ENCODE measurements at places on chromosomes 5 and 9.
A peak's percentile ranks its signal among the peaks of the same experiment; 100 is the strongest.

DNA sequence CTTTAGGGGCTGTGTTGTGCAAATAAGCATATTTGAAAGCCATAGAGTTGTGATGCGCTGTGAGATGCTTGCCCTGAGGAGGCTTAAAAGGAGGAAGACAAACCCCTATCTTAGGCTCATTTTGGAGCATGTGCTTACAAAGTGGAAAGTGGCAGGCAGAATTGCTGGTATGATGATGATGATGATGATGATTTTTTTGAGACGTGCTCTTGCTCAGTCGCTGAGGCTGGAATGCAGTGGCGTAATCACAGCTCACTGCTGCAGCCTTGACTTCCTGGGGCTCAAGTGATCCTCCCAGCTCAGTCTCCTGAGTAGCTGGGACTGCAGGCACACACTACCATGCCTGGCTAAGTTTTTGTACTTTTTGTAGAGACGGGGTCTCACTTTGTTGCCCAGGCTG, 1.7 kb downstream of the CNOT8 start:
- H3K27me3 ChIP-seq, result no peaks in the 10 kb centered on the region
- peak overlapping the region; percentile 71 for H3K27ac ChIP-seq
- H3K36me3 ChIP-seq, result peaks cover 10% of the 10 kb centered on the region
- H3K4me3 ChIP-seq, result peak overlapping the region; percentile 31
- H3K4me1 ChIP-seq, result peaks cover 8% of the 10 kb centered on the region

- H3K27ac ChIP-seq, result no peak overlapping the region
- peaks cover 3% of the 10 kb centered on the region for H3K27me3 ChIP-seq
- DNase-seq, result no peak
- no peak overlapping the region for H3K4me3 ChIP-seq
- no peaks in the 10 kb centered on the region for H3K36me3 ChIP-seq
- no peaks in the 10 kb centered on the region for H3K4me1 ChIP-seq
Observed at GRCh38 chr5:168808051-168808616, 229.0 kb upstream of the PANK3 start.

DNA sequence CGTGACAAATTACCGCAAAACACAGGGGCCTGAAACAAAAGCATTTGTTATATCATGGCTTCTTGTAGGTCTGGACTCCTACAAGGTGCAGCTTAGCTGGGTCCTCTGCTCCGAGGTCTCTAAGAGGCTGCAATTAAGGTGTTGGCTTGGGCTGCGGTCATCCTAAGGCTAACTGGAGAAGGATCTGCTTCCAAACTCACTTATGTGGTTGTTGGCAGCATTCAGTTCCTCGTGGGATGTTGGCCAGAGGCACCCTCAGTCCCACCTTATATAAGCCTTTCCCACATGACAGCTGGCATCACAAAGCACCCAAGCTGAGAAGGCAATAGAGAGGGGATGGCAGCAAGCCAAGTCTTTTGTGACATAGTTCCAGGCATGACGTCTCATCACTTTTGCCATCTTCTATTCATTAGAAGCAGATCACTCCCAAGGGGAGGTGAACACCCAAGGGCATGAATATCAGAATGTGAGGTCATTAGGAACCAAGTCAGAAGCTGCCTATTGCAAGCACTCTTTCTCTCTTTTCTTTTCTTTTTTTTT, 47.9 kb upstream of the ZBTB43 start:
- H3K27ac ChIP-seq, result no peak overlapping the region
- peaks cover 67% of the 10 kb centered on the region for H3K27me3 ChIP-seq
- no peaks in the 10 kb centered on the region for H3K4me1 ChIP-seq
- no peaks in the 10 kb centered on the region for H3K36me3 ChIP-seq
- DNase-seq, result no peak

DNA sequence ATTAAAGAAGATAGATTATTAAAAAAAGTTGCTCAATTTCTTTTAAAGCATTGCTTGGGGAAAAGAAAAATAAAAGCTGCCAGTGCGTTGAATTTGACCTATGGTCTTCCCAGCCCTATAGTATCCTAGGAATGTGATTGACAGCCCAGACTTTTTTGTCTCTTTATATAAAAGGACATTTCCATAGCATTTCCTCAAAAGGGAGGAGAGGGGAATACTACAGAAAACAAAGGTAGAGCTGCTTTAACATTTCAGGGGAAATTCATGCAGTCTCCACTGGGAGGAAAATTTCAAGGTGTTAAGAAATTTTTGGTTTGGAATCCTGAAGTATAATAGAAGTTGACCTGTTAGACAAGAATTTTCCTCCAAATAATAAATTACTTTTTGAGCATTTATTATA, 17.9 kb upstream of the GPR151 start:
- no peak overlapping the region for H3K27ac ChIP-seq
- DNase-seq, result no peak
- H3K27me3 ChIP-seq, result no peaks in the 10 kb centered on the region
- no peaks in the 10 kb centered on the region for H3K4me1 ChIP-seq

DNA sequence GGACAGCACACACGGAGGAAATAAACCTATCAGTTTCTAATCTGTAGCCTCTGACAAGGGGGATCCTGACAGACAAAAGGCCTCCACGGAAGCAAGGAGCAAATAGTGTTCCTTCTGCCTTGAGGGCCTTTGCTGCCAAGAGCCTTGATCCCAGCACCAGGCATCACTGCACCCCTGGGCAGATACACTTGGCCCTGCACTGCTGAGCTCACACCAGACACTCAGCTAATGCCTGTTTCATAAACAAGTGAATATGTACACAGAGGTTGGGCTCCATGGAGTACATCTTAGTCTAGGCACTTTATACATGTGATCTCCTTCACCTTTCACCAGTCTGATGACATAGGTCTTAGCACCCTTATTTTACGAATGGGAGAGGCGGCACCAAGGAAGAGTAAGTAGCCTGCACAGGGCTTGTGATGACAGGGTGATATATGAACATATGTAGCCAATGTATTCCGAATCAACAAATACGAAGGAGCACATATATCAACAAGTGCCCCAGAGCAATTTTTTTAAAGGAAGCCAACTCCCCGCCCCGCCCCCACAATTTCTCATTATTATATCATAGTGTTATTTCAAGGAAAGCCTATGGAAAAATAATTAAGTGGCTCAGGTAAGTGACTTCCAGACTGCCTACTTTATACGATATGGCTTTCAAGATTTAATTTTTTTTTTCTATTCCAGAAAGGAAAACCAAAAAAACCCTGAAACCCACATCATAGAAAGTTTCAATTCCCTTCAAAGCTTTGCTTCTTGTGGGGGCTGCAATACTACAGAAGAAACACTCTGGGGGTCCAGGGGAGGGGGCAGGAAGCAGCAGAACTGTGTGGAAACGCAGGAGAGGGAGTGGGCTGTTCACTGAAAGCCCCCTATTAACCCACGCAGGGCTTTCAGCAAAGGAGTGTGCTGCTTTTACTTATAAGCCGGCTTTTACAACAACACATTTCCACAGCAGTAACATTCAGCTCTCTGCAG, 32.0 kb downstream of the CDC14B start:
- H3K27ac ChIP-seq, result no peak overlapping the region
- no peaks in the 10 kb centered on the region for H3K4me1 ChIP-seq
- DNase-seq, result no peak

DNA sequence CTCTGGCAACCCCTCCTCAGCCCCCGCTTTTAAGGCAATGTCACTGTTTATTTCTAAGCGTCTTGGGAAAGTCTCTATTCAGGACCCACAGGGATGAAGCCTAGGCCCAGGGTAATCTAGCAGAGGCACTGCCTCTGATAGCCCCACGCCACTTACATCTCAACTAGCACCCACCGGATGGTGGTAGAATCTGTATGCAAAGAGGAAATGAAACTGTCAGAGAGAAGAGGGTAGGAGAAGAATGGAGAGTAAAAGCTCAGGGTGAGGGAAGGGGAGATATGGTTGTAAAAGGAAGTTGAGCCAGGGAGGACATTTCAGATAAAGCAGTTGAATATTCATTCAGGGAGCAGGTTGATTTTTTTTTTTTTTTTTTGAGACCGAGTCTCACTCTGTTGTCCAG, 3.0 kb downstream of the FRRS1L start:
- peaks cover 32% of the 10 kb centered on the region for H3K27me3 ChIP-seq
- no peak overlapping the region for H3K27ac ChIP-seq
- H3K4me1 ChIP-seq, result peaks cover 3% of the 10 kb centered on the region
- no peaks in the 10 kb centered on the region for H3K36me3 ChIP-seq
- no peak overlapping the region for H3K4me3 ChIP-seq

- H3K27me3 ChIP-seq, result no peaks in the 10 kb centered on the region
- no peak overlapping the region for H3K4me3 ChIP-seq
- peak; percentile 67 for DNase-seq
- peaks cover 6% of the 10 kb centered on the region for H3K36me3 ChIP-seq
- H3K4me1 ChIP-seq, result no peaks in the 10 kb centered on the region
Observed at GRCh38 chr5:75412111-75412990, 75.3 kb downstream of the HMGCR start.

GRCh38 chr9:33273972-33274328, 9.1 kb downstream of the CHMP5 start:
- H3K27ac ChIP-seq, result no peak overlapping the region
- no peaks in the 10 kb centered on the region for H3K4me1 ChIP-seq
- H3K36me3 ChIP-seq, result peaks cover 19% of the 10 kb centered on the region
- H3K4me3 ChIP-seq, result no peak overlapping the region
- no peaks in the 10 kb centered on the region for H3K27me3 ChIP-seq

GRCh38 chr9:106761493-106761892, 101.5 kb upstream of the ZNF462 start:
- no peaks in the 10 kb centered on the region for H3K36me3 ChIP-seq
- DNase-seq, result no peak
- peaks cover 2% of the 10 kb centered on the region for H3K4me1 ChIP-seq

GRCh38 chr5:139012176-139012575, 137.0 kb upstream of the LRRTM2 start:
- peaks cover 3% of the 10 kb centered on the region for H3K36me3 ChIP-seq
- DNase-seq, result no peak
- no peak overlapping the region for H3K27ac ChIP-seq
- no peaks in the 10 kb centered on the region for H3K4me1 ChIP-seq
- H3K4me3 ChIP-seq, result no peak overlapping the region
- H3K27me3 ChIP-seq, result no peaks in the 10 kb centered on the region

DNA sequence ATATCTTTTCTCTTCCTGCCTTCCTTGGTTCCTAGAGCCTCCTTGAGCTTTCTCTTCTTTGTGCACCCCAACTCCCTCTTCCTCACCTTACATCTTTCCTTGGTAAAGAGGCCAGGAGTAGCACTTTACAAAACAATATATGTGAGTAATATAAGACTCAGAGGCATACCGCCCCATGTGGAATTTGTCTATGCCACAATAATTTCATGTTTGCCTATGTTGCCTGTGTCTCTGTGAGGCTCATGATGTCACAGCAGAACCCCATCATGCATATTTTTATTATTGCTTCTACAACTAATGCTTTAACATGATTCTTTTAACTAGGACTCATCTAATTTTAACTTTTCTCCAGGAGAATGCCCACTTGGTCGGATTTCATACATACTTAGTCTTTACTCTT, 15.0 kb upstream of the LVRN start:
- no peak for DNase-seq
- H3K4me3 ChIP-seq, result no peak overlapping the region
- H3K27me3 ChIP-seq, result no peaks in the 10 kb centered on the region

- H3K27me3 ChIP-seq, result no peaks in the 10 kb centered on the region
- H3K4me1 ChIP-seq, result no peaks in the 10 kb centered on the region
- no peak overlapping the region for H3K27ac ChIP-seq
- no peak overlapping the region for H3K4me3 ChIP-seq
Observed at GRCh38 chr9:136386018-136386417, 12.5 kb upstream of the CARD9 start.

DNA sequence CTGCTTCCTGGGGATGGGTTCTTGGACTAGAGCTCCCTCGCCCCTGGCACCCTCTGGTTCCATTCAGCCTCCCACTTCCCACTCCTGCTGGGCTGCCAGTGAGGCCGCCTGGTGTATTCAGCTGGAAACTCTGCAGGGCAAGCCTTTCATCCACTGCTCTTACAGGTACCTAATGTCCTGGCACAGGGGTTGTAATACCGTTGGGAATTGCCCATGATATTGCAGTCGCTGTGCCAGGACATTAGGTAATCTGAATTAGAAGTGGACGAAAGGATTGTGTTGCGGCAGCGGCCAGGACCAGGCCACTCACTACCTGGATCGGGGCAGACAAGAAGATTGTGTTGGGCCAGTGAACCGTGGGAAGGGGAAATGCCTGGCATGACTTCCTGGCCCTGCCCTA, 13.1 kb downstream of the TMOD1 start:
- H3K36me3 ChIP-seq, result no peaks in the 10 kb centered on the region
- peaks cover 11% of the 10 kb centered on the region for H3K27me3 ChIP-seq
- H3K4me3 ChIP-seq, result no peak overlapping the region

DNA sequence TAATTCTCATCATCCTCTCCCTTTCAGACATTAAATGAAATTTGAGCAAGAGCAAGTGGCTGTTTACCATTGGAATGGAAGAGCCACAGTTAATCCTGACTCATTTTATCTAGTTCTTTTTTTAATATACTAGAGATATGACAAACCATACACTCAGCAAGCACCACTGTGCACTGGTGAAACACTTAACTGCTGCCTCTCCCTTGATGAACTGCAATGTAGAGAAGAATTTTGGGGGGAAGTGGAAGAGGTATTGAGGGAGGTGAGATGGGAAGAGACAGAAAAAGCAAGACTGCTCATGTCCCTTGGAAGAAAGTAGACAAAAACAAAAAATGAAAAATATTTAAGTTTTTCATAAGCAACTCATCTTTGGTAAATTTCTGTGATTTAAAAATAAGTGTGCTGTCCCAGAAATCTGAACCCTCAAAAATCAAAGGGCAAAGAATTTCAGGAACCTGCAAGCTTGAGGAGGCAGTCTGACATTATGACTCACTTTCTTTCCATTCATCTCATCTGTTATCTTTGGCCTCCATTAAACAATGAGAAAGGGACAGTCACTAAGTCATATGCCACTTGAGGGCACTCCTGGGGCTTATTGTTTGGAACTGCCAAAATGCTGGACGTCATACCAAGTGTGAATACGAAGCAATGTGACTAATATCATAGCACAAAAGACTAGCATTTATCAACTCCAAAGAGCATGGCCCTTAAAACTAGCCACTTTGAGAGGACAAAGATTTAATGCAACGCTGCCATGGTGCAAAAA, 566.8 kb upstream of the DMAC1 start:
- H3K27ac ChIP-seq, result peak overlapping the region; percentile 97
- H3K4me3 ChIP-seq, result no peak overlapping the region
- H3K4me1 ChIP-seq, result peaks cover 6% of the 10 kb centered on the region
- DNase-seq, result no peak
- no peaks in the 10 kb centered on the region for H3K27me3 ChIP-seq
